ENCODE measurements at places on chromosomes 7 and 10. TPM values are rescaled to one million over a fixed set of nuclear protein-coding genes. Genes with fewer than 3 reads are reported as not detected.

GRCh38 chr10:76177936-76178335, 746.5 kb downstream of the LRMDA start:
- no peak for DNase-seq

The ZEB1 gene
- polyA plus RNA-seq: 13.9 TPM

GRCh38 chr10:9301554-9301953, 1247.1 kb downstream of the GATA3 start:
- no peak for DNase-seq

- no peak for DNase-seq
Measured at GRCh38 chr7:21969822-21970221, 24.1 kb upstream of the CDCA7L start.

DNA sequence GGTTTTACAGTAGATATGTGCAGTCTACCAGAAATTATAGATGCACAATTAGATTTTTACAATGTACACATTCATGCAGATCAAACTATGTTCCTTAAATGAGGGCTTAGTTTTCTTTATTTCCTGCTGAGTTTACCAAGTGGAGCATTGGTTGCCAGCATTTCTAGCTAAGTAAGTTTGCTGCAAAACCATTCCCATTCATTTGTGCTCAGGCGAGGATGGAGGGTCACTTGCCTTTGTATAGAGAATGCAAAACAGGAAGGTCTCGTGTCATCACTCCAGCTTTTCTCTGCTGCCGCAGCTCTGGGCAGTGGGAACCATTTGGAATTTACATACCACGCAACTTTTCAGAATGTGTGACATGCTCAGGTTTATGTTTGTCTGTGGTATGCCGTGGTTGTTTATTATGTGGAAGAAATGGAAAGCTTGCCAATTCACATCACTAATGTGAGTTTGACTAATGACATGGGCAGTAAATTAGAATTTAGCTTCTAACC, 198.6 kb downstream of the TRIL start:
- no peak for DNase-seq

GRCh38 chr10:61628875-61629513, 33.7 kb upstream of the CABCOCO1 start:
- no peak for DNase-seq

The ASAH2 gene
- 0.43 TPM for polyA plus RNA-seq

DNA sequence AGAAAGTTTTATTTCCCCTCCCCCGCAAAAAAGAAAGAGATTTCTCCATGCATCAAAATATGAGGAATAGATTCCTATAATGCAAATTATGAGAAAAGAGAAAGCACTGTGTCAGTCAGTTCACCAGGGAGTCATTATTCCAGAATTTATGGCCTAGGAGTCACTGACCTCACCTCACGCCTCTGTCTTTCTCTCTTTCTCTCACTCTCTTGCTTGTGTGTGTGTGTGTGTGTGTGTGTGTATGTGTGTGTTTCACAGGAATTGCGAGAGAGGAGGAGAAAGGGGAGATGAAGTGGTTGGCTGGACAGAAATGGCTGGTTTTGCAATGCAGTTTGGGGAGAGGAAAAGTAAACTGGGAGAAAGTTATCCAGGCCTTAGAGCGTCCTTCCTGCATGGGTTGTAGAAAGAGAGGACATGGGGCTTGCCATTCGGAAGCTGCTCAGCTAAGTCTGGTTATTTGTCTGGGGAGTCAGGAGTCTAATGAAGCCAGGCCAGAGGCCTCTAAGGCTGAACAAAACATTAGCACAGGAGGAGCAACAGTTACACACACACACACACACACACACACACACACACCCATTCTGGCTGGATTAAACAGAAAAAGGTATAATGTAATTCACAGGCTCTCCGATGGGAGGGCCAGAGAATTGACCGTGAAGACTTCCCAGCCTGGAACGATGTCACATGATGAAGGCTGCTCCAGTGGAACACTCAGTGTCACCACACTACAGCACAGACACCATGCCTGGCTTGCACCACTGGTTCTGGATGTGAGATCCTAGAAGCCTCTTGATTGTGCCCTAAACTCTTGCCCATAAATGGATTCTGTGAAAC, 12.8 kb upstream of the FFAR4 start:
- no peak for DNase-seq

DNA sequence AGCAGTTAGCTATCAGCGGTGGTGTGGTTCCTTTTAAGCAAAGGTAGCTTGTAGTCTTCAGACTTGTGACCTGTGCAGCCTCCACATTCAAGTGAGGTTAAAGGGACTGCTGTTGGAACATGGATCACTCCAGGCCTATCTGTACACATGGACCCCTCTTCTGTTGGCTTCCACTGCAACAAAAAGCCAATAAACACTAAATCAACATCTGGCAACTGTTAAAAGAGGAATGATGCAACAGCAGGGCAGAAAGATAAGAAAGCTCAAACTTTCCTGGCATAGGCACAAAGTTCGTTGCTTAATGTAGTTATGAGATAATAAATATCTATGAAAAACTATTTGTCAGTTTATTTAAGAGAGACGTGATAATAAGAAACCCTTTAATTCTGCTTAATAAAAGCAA, 4.0 kb upstream of the MINPP1 start:
- DNase-seq: no peak

- no peak for DNase-seq
Measured at GRCh38 chr10:16966991-16967865, 150.0 kb upstream of the RSU1 start.

DNA sequence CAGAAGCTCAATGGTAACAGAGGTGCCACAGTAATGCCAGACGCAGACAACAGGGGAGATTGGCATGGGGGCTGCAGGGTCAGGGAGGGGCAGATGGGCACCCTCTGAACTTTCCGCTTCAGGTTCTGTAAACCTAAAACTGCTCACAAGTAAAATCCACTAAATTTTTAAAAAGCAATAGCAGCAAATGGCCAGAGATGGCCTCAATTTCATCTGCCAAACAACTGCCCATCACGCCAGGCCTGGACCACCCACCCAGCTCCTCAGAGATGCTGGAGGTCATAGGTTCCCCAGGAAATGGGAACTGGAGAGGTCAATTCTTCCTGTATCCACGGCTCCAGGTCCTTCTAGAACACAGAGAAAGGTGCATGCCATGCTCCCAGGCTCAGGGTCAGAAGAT, 76.1 kb downstream of the PRKAG2 start:
- DNase-seq: no peak

GRCh38 chr10:33749790-33750189, 415.3 kb upstream of the NRP1 start:
- no peak for DNase-seq

DNA sequence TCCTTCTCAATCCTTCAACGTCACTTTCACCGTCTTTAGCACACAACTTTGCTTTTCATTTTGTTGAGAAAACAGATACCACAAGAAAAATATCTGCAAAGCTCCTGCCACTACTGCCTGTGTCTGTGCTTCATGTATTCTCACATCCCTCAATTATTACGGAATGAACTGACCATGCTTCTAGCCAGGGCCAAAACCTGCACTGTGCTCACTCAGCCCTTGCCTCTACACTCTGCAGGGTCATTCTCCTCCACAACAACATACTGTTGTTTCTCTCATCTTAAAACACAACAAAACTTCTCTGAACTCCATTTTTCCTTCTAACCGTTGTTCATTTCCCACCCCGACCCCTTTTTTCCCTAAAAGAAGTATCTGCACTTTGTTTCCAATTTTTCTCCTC, 29.5 kb downstream of the BMPR1A start:
- DNase-seq: no peak

The SPDYE2B gene
- not detected for polyA plus RNA-seq

All from right cardiac atrium (tissue), 5 donors.